Stimulated activated CD4-positive, alpha-beta T cell treated with anti-CD3 and anti-CD28 coated beads, TNF-alpha, amount 100 ng/mL, for 24 hours (primary cell): ENCODE measurements at places on chromosomes 11 and 22.

DNA sequence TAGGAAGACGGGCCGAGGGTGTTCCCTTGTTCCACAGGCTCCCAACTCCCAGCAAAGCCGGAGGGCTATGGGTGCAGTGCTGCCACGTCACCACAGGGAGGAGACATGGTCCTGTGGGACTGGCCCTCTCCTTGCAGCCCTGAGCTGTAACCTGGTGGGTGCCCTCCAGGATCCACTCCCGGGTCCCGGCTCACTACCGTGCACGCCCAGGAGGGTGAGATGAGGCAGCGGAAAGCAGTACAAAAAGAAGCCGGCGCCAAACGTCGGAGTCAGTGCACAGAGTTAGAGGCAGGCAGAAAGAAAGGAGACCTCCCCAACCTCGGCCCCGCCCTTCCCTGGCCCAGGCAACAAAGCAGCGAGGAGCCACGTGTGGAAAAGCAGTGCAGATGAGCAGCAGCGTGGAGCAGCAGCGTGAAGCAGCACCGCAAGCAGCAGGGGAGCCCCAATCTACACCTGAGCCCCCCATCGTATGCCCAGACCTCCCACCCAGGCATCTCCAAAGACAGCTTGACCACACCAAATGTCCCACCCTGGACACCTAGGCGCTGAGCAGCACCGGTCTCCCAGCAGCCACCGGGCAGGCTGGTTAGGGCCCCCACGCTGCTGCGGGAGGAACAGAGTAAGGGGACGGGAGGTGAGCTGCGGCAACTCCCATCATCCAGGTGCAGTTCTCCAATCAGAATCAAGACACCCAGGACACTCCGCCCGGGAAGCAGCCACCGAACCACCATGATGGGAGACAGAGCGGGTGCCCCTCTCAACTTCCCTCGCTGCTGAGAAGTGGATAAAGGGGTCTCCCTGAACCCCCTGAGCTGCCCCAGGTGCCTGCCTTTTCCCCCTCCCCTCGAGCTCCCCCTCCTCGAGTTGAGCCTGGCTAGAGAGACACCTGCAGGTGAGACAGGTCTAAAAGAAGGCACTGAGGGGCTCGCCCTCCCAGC lies 28.8 kb downstream of the IGSF9B start:
- DNase-seq = peak; percentile 42

DNA sequence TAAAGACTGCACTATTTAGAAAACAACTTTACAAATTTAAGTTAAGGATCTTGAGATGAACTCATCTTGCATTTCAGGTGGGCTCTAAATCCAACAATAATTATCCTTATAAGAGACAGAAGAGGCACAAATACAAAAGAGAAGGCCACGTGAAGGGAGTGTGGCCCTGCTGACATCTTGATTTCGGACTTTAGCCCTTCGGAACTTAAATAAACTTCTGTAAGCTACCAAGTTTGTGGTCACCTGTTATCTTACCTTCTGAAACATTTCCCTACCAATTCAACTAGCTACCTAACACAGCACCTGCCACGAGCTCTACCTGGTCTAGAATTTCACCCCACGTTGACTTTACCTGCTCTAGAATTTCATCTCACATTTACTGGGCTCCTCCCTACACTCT lies 42.9 kb upstream of the ARHGAP32 start:
- DNase-seq = no peak

DNA sequence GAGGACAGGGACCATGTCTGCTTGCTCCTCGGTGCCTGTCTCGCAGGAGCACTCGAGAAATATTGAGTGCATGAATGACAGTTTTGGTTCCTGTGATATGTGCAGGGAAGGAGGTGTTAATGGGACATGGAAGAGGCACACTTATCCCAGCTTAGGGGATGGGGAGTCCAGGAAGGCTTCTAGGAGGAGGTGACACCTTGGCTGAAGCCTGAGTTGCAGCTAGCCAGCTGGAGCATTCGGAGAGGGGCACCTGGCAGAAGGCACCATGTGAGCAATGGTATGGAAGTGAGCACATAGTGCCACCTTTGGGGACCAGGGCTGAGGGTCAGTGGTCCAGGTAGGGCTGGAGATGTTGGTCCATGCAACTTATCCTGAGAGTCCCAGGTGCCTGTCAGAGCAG lies 18.9 kb downstream of the SGSM1 start:
- no peak for DNase-seq

DNA sequence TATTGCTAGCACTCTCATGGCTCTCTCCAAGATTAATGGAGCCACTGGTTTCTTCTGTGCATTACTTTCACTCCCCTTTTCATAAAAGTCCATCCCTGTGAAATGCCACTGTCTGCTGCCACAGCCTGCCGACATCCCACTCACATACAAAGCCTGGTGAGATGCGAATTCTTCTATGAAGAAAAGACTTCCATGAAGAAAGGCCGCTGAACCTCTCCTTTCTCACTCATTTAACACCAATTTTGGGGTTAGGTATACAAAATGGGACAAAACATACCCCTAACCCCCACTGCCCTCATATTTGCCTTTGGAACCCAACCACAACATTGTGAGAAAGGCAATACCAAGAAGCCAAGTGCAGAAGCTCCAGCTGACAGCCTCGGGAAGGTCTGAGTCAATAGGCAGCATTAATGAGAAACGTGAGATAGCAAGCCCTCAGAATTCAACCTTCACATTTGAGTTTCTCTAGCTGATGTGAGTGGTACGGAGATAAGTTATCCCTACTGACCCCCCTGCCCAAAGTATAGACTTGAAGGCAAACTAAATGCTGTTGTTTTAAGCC lies 156.4 kb downstream of the ATG16L2 start:
- DNase-seq = no peak

- no peak for DNase-seq
These were observed 70.8 kb downstream of the BLID start for GRCh38 chr11:122045181-122045586.
